Kidney tubule cell (primary cell): ENCODE measurements at places on chromosomes 7 and 10.

- DNase-seq, result peak; percentile 22
Observed at GRCh38 chr10:89600041-89600440, 45.0 kb downstream of the PANK1 start.

DNA sequence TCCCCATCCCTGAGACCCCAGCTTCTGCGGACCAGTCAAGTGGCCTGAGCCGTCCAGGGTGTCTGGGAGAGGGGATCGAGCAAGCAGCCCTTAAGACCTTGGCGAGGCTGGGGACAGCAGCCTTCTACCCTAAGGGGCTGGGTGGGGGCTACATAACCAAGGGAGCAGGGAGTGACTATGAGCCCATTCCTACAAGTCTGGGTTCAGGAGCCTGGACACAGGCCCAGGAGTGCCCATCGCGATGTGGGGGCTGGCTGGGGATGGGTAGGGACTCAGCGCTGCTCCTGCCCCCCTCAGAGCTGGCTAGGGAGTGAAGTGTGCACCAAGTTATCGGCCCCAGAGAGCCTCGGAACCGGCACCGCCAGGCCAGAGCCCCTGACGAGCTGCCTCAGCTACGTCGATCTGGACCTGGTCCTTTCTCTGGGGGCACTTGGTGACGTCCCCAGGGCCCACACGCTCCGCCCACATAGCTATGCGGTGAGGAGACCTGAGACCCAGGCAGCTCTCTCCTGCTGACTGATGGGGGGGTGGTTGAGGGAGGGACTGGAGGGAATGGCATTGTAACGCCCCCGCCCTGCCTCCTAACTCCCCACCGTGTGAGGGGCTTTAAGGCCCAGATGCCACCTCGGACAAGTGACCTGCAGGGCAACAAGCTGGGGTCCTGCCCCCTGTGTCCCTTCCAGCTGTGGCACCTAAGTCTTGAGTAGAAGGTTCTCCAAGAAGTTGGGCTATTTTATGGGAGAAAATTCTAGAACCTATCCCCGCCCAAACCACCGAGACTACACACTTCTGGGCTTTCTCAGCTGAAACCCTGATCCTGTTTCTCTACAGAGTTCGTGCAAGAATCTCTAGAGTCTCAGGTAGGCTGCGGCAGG is 2.5 kb downstream of the SAP25 start:
- no peak for DNase-seq

GRCh38 chr7:28564755-28565374 is 152.5 kb downstream of the CREB5 start:
- DNase-seq, result no peak

GRCh38 chr7:66682350-66683093 is 53.8 kb downstream of the KCTD7 start:
- DNase-seq, result peak; percentile 53

- peak; percentile 80 for DNase-seq
Observed at GRCh38 chr10:88150339-88150738, 286.9 kb downstream of the PTEN start.

DNA sequence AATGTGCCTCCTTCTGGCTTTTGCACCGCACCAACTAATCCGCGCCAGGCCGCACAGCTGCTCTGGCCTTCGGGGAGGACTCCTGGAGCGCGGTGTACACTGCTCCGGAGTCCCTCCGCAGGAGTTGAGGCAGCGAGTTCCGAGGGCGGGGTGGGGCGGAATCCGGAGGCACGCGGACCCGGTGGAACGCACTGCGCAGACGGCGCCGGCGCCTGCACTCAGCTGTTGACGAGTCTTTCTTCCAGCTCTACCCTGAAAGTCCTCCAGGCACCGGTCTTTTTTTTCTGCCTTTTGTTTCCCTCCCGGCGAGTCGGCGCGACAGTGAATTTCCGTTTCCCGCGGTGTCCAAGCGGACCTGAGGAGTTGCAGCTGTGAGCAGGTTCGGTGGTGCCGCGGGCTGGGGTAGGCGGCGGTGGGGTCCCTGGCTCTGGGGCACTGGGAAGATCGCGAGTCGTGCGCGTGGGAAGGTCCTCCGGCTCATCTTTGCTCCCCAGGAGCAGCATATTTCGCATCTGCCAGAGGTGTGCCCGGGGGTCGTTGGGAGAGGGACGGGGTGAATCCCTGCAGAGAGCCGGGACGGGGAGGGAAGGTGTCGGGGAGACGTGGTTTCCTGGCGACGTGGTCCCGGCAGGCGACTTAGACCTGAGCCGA is 44.1 kb downstream of the SFTPD start:
- DNase-seq, result peak; percentile 71

- DNase-seq, result no peak
Observed at GRCh38 chr7:452226-452751, 67.4 kb downstream of the PDGFA start.

DNA sequence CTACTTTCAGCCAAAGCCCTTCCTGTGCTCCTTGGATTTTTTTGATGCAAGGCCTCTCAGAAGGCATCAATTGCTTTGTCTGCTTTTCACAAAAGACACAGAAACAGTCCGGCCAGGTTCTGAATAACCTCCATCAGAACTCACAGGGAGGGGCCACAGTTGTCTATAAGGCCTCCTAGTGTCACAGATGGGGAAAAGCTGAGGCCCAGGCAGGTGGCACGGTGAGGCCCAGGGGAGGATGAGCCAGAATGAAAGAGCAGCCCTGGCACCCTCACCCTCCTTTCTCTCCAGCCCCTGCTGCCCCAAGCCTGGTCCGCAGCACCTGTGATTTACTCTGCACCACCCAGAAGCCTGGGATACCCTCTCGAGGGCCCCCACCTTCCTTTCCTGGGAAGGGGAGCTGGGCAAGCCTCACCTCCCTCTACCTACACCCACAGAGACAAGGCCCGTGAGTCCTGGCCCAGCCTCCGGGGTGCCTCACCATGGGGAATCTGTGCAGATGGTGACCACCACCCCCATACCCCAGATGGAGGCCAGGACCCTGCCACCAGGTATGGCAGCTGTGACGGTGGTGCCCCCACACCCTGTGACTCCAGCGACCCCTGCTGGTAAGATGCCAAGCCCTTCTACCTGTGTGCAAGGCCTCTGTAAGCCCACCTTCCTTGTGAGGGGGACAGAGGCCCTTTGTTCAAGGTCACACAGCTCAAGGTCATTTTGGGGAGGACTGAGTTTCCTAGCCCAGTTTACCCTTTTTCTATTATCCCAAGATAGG is 26.2 kb upstream of the ZNF467 start:
- no peak for DNase-seq

GRCh38 chr10:122197611-122198222 is 73.4 kb upstream of the BTBD16 start:
- no peak for DNase-seq
